ENCODE measurements at places on chromosomes 11 and 22.

DNA sequence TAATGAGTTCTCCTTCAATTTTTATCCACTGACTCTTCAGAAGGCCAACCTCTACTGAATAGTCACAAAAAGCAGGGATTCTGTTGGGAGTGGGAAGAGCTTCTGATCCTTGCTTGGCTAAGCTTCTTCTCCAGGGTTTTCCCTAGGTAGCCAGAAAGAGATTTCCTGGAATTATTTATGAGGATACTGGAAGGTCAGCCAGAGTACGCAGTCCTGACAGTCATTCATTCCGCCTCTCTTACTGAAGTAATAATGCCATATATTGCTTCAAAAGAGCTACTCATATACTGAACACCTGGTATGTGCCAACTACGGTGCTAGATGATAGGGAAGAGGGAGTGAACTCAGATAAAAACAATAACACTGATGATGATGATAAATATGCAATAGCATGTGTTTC is 116.1 kb downstream of the CCDC34 start:
- DNase-seq: no peak

GRCh38 chr11:105740164-105740903 is 130.5 kb downstream of the GRIA4 start:
- DNase-seq: no peak

DNA sequence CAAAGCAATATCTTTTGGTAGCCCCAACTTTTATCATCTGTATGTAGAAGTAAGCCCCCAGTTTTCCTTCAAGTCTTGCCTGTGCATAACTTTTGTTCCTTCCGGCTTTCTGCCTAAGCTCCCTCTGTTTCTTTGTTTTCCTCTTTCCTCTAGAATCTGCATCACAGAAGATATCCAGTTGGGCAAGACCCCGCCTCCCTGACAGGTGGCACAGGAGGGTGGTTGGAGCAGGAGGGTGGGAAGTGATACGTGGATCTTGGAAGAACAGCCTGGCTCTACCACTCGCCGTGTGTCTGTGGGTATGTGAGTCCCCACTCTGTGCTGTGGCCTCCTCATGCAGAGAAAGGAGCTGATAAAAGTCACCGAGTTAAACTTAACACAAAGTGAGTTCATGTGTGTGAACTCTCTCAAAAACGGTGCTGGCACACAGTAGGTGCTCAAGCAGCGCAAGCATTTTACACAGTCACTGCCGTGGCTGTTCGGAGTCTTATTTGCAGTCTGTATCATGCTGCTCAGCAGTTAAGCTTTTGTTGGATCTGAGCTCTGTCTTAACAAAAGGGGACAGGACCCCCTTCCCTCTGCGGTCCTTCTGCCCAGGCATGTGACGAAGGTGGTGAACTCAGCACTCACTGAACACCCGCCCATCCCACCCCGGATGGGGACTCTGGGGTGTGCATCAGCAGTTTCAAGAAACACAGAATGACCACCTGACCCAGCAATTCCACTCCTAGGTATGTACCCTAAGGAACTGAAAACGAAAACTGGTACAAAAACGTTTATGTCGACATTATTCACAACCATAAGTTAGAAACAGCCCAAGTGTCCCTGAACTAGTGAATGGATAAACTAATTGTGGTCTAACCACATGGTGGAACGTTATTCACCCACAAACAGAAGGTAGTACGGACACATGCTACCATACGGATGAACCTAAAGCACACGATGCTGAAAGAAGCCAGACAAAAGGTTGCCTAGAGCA is 249.1 kb downstream of the CTTN start:
- DNase-seq: no peak

DNA sequence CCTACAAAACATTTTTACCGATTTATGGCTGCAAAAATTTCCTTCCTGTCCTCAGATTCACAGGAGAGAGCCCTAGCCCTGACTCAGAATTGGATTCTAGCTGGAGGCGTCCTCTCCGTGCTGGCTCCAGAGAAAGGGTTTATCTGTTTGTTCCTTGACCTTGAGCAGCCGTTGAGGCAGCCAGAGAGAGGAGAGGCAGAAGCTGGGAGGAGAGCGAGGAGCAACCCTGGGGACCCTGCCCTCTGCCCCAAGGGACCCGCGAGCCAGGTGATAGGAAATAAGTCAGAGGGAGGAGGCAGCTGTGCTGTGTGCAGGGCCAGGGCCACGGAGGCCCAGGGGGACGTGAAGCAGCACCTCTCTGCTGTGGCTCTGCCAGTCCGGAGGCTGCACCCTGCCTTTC is 75.6 kb downstream of the IGLL1 start:
- DNase-seq: no peak

GRCh38 chr11:49995565-49995964 is 13.2 kb upstream of the OR4C12 start:
- DNase-seq: peak; percentile 33

DNA sequence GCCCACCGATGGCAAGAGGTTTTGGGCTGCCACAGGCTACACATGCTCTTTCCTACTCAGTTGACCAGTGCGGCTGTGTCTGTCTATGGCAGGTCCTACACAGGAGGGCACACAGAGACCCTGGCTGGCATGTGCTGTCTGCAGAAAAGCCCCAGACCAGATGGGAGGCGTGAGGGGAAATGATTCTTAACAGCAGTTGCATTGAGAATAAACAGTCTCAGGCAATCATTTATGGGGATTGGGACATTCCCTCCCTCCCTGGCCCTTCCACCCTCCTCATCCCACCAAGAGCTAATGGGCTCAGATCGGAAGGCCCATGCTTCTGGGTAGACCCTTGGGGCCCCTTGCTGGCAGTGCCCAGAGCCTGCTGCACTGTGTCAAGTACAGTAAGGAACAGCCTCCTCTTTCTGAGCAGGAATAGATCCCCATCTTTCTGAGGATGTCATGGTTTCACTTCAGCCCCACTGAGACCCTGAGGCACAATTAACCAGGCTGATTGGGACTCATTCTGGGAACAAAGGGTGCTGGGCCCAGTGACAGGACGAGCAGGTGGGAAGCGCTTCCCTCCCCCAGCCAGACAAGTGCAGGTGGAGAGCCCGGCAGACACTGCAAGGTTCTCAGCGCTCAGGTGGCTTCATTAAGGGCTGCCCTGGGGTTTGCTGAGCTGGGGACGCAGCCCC is 28.3 kb downstream of the TSPAN18 start:
- no peak for DNase-seq

DNA sequence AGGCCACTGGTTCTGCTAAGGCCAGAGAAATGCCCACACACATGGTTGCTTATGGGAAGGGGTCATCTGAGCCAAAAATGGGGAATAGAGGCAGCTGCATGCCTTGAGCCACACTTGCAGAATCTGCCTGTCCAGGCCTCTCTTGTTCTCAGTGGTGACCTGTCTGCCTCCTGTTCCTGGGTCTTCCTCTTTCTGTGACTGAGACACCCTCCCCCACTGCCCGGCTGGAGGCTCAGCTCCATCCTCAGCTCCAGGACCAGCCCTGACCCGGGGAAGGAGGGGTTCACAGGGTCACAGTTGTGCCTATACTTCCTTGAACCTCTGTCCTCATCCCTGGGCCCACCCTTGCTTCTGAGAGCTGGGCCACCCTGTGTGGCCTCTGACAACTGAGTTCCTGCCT is 52.3 kb downstream of the CSF2RB start:
- DNase-seq: no peak

- DNase-seq: peak; percentile 6
Measured at GRCh38 chr22:39727541-39727940, 157.0 kb downstream of the CACNA1I start.

GRCh38 chr11:25576320-25576719 is 755.6 kb upstream of the ANO3 start:
- DNase-seq: no peak

GRCh38 chr11:112751329-112751728 is 209.9 kb upstream of the NCAM1 start:
- DNase-seq: no peak
